ENCODE measurements at places on chromosomes 4 and X.

GRCh38 chr4:171650543-171650942 is 162.7 kb upstream of the GALNTL6 start:
- DNase-seq: no peak

DNA sequence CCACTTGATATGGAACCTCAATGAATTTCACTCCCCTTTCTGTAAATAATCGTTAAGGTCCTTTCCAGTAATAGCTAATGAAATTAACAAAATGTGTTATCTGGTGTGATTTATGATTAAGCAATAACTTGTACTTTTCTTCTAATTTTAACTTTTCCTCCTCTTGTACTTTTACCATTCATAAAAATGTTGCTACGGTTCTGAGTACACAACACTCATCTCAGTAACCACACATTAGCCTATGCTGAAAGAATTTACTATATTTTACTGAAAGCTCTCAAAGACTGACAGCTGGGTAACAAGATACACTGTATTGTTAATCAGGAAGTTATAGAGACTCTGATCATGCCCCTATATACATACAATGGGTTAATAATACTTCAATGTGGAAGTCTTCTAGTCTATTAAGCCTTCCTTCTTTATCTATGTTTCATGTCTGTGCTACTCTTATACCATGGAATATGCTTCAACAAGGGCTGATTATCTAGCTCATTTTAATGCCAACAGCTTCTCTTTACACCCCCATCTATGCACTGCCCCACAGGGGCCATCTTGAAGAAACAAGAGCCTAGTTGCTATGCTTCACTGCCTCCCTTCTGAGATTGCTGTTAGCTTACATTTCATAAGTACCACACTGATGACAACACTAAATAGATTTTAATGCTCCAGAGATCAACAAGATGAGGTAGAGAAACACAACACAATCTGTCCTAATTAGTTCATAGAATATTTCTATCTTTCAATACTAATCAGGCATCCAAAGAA is 39.1 kb downstream of the LAMP2 start:
- peak; percentile 39 for DNase-seq

DNA sequence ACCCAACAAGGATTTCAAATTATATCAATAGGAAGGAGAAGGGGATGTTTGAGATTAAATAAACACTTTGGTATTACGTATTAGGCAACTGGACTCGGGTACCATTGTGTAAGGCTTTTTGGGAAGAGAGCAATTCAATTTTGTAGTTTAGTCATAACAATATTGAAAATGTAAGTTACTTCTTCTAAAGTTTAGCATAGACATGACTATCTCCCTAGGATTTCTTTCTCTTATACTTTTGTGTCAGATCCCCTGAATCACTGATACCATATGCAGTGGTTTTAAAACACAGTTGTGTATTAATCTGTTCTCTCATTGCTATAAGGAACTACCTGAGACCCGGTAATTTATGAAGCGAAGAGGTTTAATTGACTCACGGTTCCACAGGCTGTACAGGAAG is 123.8 kb upstream of the FAM9C start:
- DNase-seq: no peak

GRCh38 chrX:18964901-18965300 is 19.0 kb downstream of the PHKA2 start:
- no peak for DNase-seq

DNA sequence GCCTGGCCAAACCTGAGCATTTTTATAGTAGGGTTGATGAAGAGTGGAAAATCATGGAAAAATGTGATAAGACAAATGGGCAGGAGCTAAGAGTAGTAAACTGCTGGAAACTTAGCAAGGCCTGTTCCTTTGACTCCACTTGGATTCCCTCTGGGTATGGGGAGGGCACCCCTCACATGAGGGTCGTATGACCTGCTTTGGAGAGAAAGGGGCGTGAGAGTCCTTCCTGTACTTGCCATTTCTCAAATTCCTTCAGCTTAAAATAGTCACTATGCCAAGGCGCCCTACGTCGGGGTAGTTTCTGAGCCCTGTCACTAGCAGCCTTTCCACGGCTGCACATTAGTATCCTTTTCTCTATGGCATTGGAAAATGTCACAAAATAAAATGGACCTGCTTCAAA is 49.1 kb downstream of the GPRIN3 start:
- no peak for DNase-seq

- DNase-seq: no peak
Observed at GRCh38 chr4:71217688-71218087, 121.1 kb upstream of the SLC4A4 start.

- no peak for DNase-seq
Observed at GRCh38 chr4:159159611-159160010, 56.7 kb downstream of the RAPGEF2 start.

DNA sequence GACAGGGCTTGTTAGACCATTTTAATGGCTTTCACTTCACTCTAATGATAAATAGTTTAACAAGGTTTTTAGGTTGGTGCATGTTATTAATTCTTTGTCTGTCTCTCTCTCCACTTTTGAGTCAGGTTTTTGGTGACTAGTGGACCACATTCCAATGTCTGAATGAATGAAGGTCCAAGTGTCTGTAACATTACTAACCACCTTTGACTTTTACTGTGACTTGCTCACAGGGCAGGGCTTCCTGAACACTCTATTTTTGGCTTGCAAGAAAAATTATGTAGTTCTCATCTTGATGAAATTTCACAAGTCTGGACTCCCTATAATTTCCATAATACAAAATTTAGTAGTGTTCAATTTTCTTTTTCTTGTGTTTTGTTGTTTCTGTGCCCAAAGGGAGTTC is 78.9 kb upstream of the BMPR1B start:
- no peak for DNase-seq

DNA sequence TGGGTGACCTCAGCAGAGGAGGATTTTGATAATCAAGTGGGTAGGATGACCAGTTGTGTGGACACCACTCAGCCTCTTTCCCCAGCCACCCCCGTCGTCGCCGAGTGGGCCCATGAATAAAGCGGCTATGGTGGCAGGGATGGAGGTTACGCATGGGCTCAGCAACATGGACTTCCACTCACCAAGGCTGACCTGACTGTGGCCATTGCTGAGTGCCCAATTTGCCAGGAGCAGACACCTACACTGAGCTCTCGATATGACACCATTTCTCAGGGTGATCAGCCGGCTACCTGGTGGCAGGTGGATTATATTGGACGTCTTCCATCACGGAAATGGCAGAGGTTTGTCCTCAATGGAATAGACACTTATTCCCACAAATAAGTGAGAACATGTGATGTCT is 361.3 kb downstream of the KLHL4 start:
- DNase-seq: no peak

DNA sequence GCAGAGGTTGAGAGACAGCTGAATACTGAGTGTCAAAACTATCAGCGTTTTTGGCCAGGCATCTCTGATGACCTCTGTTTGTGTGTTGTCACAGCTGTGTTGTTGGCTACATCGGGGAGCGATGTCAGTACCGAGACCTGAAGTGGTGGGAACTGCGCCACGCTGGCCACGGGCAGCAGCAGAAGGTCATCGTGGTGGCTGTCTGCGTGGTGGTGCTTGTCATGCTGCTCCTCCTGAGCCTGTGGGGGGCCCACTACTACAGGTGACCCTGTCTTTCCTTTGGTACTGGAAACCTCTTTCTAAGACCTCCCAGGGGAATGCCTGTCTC is 86.9 kb downstream of the EGF start:
- DNase-seq: no peak

DNA sequence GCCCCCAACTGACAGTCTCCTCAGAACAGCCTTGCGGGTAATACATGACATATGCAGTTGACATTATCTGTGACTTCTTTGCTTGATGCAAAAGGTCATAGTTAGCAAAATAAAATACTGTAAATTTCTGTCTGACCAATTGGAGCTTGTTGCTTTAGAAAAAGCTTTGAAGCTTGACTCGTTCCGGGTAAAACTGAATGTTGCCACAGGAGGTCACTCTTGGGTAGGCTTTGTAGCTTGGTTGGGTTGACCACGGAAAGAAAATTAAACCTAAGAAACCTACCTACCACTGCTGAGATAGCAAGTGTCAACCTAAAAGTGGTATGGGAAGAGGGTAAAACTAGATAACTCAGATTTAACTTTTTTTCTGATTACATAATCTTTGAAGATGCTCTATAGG is 23.2 kb downstream of the PRPS2 start:
- no peak for DNase-seq

DNA sequence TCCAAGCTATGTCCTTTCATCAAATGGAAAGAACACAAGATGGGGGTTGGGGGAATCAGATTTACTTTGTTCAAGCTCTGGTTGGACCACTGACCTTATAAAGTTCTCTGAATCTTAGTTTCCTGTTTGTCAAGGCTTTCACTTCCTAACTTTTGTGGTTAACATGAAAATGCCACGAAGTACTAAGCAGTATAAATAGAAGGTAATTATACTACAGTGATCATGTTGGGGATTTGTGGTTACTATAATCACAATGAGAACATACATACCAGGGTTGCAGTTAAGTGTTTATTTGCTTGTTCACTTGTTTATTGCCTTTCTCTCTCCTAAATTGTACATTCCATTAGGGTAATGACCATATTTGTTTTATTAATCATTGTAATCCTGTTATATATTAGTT is 53.2 kb downstream of the SPRY1 start:
- DNase-seq: no peak

DNA sequence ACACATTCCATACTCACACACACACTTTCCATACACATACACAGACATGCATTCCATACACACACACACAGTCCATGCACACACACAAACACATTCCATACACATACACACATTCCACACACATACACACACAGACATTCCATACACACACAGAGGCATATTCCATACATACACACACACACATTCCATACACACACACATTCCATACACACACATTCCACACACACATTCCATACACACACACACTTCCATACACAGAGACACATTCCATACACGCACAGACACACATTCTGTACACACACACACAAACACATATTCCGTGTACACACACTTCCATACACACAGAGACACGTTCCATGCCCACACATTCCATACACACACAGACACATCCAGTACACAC is 14.8 kb downstream of the LINC00632 start:
- no peak for DNase-seq

GRCh38 chr4:151417164-151417571 is 8.2 kb downstream of the FHIP1A start:
- no peak for DNase-seq

- DNase-seq: no peak
Observed at GRCh38 chr4:6456450-6456849, 16.0 kb downstream of the PPP2R2C start.

- DNase-seq: no peak
Observed at GRCh38 chr4:103429283-103429682, 231.1 kb upstream of the CENPE start.

DNA sequence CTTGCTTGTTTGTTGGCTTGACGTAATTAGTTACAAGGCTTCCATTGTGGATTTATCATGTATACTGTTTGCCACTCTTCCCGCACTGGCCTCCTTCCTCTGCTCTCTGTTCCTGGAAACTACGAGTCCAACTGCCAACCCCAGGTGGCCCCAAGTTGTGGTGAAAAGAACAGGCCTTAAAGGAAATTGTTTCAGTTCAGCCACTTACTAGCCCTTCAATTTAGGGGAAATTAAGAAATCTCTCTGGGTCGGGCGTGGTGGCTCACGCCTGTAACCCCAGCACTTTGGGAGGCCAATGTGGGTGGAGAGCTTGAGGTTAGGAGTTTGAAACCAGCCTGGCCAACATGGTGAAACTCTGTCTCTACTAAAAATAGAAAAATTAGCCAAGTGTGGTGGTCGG is 28.0 kb downstream of the RBM47 start:
- DNase-seq: no peak

GRCh38 chrX:150329282-150329681 is 33.8 kb upstream of the MAMLD1 start:
- DNase-seq: no peak

DNA sequence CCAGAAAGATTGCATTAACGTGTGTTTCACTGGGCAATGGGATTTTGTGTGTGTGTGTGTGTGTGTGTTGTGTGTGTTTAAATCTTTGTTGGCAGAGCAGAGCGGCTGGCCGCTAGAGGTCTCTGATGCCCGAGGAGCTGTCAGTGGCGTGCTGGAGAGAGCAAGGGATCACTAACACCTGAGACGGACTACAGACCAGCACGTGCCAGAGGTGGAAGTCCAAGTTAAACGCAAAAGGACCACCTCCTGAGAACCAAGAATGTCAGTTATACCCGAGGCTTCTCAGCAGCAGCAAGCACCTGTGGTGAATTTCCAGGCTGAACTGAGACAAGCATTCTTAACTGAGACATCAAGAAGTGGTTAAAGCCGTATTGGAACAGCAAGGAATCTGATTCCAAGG is 9.0 kb upstream of the SLC25A14 start:
- no peak for DNase-seq

DNA sequence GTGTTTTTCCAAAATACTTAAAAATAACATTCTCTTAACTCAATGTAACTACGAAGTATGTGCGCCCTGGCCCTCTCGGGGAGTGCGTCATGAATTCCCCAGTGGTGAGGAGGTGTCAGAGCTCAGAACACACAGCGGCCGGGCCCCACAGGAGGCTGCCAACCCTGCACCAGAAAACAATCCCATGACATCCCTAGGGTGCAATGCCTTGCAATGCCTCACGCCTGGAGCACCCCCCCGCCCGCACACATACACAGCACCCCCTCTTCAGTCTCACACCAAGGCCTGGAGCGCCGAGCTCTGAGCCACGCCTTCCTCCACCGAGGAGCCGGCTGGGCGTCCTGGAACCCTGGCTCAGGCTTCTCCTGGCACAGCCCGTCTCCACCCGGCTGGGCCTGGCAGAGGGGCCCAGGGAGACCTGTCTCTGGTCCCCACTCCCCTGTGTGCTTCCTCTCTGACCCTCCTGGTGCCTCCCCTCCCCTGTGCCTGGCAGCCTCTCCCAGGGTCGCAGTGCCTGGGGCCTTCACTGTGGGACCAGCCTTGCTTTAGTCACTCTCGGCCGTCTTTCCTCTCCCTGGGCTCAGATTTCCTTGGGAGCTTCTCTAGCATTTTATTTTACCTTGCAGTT is 108.2 kb upstream of the ADRA2C start:
- DNase-seq: no peak

- no peak for DNase-seq
Observed at GRCh38 chrX:112654871-112655270, 24.9 kb downstream of the LHFPL1 start.

DNA sequence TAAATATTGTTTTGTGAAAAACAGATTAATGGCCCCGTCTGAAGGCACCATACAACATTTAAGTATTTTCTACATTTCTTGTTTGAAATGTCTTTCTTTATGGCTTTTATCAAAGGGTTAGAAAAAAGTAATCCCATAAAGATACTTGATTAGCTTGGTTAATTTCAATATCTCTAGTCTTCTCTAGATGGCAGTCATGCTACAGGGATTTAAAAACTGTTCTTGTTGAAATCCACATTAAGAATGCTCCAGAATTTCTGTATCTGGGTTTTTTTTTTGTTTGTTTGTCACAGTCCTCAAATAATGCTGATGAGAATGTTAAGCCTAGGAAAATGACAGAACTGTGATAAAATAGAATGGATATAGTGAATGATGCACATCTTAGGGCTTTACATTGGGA is 109.0 kb upstream of the AADAT start:
- DNase-seq: no peak

GRCh38 chr4:143186649-143187048 is 1.9 kb downstream of the USP38 start:
- DNase-seq: no peak

Measured in NCI-H1436 treated with DMSO at 0.1 percent for 48 hours (cell line).